Placental pericyte (primary cell): ENCODE measurements at places on chromosomes 6 and 20. TPM values are rescaled to one million over a fixed set of nuclear protein-coding genes. Genes with fewer than 3 reads are reported as not detected.

The HTR1E gene
- not detected in 2 replicates for total RNA-seq

The GGTLC1 gene
- total RNA-seq: not detected in 2 replicates

The GSTA2 gene
- not detected in 2 replicates for total RNA-seq

The IPCEF1 gene
- total RNA-seq: under 0.01 TPM in 1 of 2 replicates, not detected in the other

The C4B gene
- total RNA-seq: 1.4 and 6.3 TPM in 2 replicates

The GRIK2 gene
- total RNA-seq: 0.44 and 10.6 TPM in 2 replicates

The HIVEP2 gene
- 25.2 and 38.2 TPM in 2 replicates for total RNA-seq

The CHMP4B gene
- total RNA-seq: 26.1 and 61.7 TPM in 2 replicates

The POM121L2 gene
- not detected in 2 replicates for total RNA-seq

The THBS2 gene
- total RNA-seq: 169 and 233 TPM in 2 replicates

The NXT1 gene
- total RNA-seq: 17.5 and 32.6 TPM in 2 replicates

The POPDC3 gene
- total RNA-seq: 2.0 and 14.0 TPM in 2 replicates

The TP53TG5 gene
- total RNA-seq: not detected in 2 replicates

The CALHM6 gene
- total RNA-seq: 0.29 and 0.44 TPM in 2 replicates

The RALY gene
- 81.4 and 87.2 TPM in 2 replicates for total RNA-seq

The ENPP3 gene
- under 0.01 and 0.29 TPM in 2 replicates for total RNA-seq

The B3GAT2 gene
- under 0.01 TPM in 1 of 2 replicates, not detected in the other for total RNA-seq

The MYCT1 gene
- total RNA-seq: under 0.01 and 3.6 TPM in 2 replicates

The LY6G6F gene
- total RNA-seq: not detected in 2 replicates

The TAF8 gene
- 17.3 and 19.9 TPM in 2 replicates for total RNA-seq

The CAGE1 gene
- 0.14 and 0.22 TPM in 2 replicates for total RNA-seq

The CCM2L gene
- not detected in 2 replicates for total RNA-seq

The PNPLA1 gene
- total RNA-seq: 0.14 TPM in 1 of 2 replicates, not detected in the other

The TCP11 gene
- 0.66 and 0.72 TPM in 2 replicates for total RNA-seq

The GPR63 gene
- total RNA-seq: 0.22 and 0.57 TPM in 2 replicates

The TGM6 gene
- total RNA-seq: not detected in 2 replicates

The HMGN3 gene
- total RNA-seq: 7.7 and 20.2 TPM in 2 replicates

The OR2B6 gene
- not detected in 2 replicates for total RNA-seq

The LPA gene
- not detected in 2 replicates for total RNA-seq

The IFNGR1 gene
- total RNA-seq: 29.9 and 33.0 TPM in 2 replicates

The OR2H2 gene
- total RNA-seq: not detected in 2 replicates

The ULBP2 gene
- 9.2 and 11.5 TPM in 2 replicates for total RNA-seq

The TMEM151B gene
- total RNA-seq: not detected in 2 replicates

The MTFR2 gene
- total RNA-seq: 0.22 and 12.0 TPM in 2 replicates

The SDC4 gene
- 212 and 227 TPM in 2 replicates for total RNA-seq

The ZNF334 gene
- 1.1 and 4.6 TPM in 2 replicates for total RNA-seq
